ENCODE measurements at places on chromosomes 12 and 14. TPM values are rescaled to one million over a fixed set of nuclear protein-coding genes. Genes with fewer than 3 reads are reported as not detected.

NXPH4 gene
- 8.5 TPM for total RNA-seq

CDKN1B gene
- total RNA-seq = 78.0 TPM

SCN8A gene
- 3.7 TPM for total RNA-seq

POMT2 gene
- total RNA-seq = 34.4 TPM

C12orf54 gene
- not detected for total RNA-seq

GPR68 gene
- 0.64 TPM for total RNA-seq

ZDHHC22 gene
- 0.18 TPM for total RNA-seq

SIX6 gene
- not detected for total RNA-seq

TAS2R31 gene
- 18.9 TPM for total RNA-seq

FBXO21 gene
- total RNA-seq = 112 TPM

ASIC1 gene
- total RNA-seq = 3.9 TPM

MYH6 gene
- total RNA-seq = 0.64 TPM

SDS gene
- not detected for total RNA-seq

KRT8 gene
- 177 TPM for total RNA-seq

BCL11B gene
- 2.9 TPM for total RNA-seq

TCL1B gene
- 0.23 TPM for total RNA-seq

TAS2R8 gene
- total RNA-seq = 0.18 TPM

ANO2 gene
- 4.9 TPM for total RNA-seq

IFNG-AS1 gene
- total RNA-seq = 0.70 TPM

ACSM4 gene
- total RNA-seq = not detected

USP44 gene
- 2.3 TPM for total RNA-seq

KLRB1 gene
- 1.8 TPM for total RNA-seq

LBHD2 gene
- total RNA-seq = not detected

FBRSL1 gene
- 18.7 TPM for total RNA-seq

BRMS1L gene
- 7.5 TPM for total RNA-seq

KCNA1 gene
- total RNA-seq = 0.99 TPM

PIANP gene
- 2.0 TPM for total RNA-seq

TRAFD1 gene
- 28.0 TPM for total RNA-seq

ANKS1B gene
- total RNA-seq = 8.7 TPM

ADCY4 gene
- total RNA-seq = 29.7 TPM

SIRT4 gene
- 6.3 TPM for total RNA-seq

RNF212B gene
- 0.18 TPM for total RNA-seq

OAS2 gene
- total RNA-seq = 5.3 TPM

TBC1D30 gene
- total RNA-seq = 9.5 TPM

FSCB gene
- 0.12 TPM for total RNA-seq

ZFHX2 gene
- total RNA-seq = 1.3 TPM

KCNJ8 gene
- 28.3 TPM for total RNA-seq

RFX4 gene
- not detected for total RNA-seq

DPY19L2 gene
- 47.2 TPM for total RNA-seq

ANKRD52 gene
- 25.7 TPM for total RNA-seq

OR6C74 gene
- total RNA-seq = not detected

E2F7 gene
- total RNA-seq = 4.6 TPM

KCNK13 gene
- total RNA-seq = 0.64 TPM

COCH gene
- 2.3 TPM for total RNA-seq

PPP1R1A gene
- total RNA-seq = 11.9 TPM

KRT78 gene
- not detected for total RNA-seq

LMNTD1 gene
- not detected for total RNA-seq

Measured in metanephros (tissue), 2 donors.